ENCODE measurements at places on chromosomes 1 and 21. TPM values are rescaled to one million over a fixed set of nuclear protein-coding genes. Genes with fewer than 3 reads are reported as not detected.

The SLC9C2 gene
- total RNA-seq, result 15.8 TPM

The NT5C1A gene
- total RNA-seq, result 3.2 TPM

DNA sequence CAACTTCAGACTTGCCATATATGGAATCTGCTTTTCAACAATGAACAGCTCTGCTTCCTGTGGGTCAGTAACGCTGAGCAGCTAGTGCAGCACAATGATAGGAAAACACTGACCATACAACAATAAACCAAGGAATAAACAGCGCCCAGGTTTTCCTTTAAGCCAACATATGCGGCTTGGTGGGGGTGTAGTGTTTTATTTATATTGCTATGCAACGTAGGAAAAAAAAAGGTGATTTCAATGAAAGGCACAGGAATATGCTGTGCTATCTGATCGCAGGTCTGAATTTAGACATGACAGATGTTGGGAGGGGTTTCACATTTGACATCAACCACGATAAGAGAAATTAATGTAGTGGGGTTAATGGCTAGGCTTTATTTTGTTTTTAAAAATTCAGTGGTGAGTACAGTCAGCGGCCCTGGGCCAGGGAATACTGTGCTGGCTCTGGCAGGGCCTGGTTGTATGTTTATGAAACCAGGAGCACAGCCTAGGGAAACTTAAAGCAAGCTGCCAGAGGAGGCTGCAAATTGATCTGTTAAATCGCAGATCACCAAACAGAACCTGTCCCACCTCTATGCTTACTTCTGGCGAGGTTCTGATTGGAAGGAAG, 4.3 kb downstream of the TSPAN2 start:
- no peak overlapping the region for H3K27ac ChIP-seq
- H3K27me3 ChIP-seq, result no peaks in the 10 kb centered on the region
- H3K4me3 ChIP-seq, result no peak overlapping the region
- H3K36me3 ChIP-seq, result no peaks in the 10 kb centered on the region

GRCh38 chr1:186518395-186518794, 57.5 kb upstream of the PDC start:
- H3K4me3 ChIP-seq, result no peak overlapping the region
- no peak for DNase-seq
- H3K27me3 ChIP-seq, result no peaks in the 10 kb centered on the region
- H3K4me1 ChIP-seq, result no peaks in the 10 kb centered on the region
- no peak overlapping the region for H3K27ac ChIP-seq

GRCh38 chr1:43418858-43419257, 29.2 kb downstream of the SZT2 start:
- H3K4me3 ChIP-seq, result no peak overlapping the region
- no peak overlapping the region for H3K27ac ChIP-seq
- no peaks in the 10 kb centered on the region for H3K36me3 ChIP-seq
- DNase-seq, result no peak
- no peaks in the 10 kb centered on the region for H3K4me1 ChIP-seq

- DNase-seq, result no peak
- H3K4me3 ChIP-seq, result no peak overlapping the region
- H3K27ac ChIP-seq, result no peak overlapping the region
- H3K27me3 ChIP-seq, result no peaks in the 10 kb centered on the region
Observed at GRCh38 chr1:162710780-162711465, 78.7 kb downstream of the DDR2 start.

GRCh38 chr21:43771698-43772424, 4.2 kb downstream of the CSTB start:
- H3K4me3 ChIP-seq, result no peak overlapping the region
- no peak overlapping the region for H3K27ac ChIP-seq
- H3K4me1 ChIP-seq, result peaks cover 14% of the 10 kb centered on the region
- DNase-seq, result no peak

DNA sequence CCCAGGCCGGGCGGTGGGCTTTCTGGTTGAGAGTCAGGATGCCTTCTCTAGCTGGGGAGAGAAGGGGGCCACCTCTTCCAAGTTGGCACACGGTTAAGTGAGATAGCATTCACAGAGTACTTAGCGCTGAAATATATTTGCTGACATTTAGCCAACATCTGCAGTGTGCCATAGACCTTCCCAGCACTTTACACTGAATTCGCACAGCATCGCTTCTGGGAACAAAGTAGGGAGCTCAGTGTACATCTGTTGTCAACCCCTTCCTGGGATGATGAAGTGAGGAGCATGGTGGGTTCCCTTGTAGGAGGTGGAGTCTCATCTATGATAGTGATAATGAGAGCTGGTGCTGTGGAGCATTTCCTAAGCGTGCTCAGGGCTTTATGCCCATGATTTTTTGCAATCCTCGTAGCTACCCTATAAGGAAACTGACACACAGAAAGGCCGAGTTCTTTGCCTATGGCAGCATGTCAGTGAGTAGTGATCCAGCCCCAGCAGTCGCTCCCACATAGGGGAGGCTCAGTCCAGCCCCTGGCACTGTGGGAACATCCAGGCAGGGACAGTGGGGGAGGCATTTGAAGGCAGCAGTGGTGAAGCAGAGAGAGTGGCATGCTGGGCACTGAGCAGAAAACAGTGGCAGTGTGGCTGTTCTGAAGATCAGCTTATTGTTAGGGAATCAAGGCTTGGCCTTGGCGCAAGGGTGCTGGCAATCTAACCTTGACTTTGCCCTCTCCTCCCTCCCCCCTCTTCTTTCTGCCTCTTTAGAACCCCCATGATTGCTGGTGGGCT, 176.2 kb downstream of the PGBD5 start:
- H3K4me1 ChIP-seq, result peaks cover 17% of the 10 kb centered on the region
- DNase-seq, result peak; percentile 88
- H3K27me3 ChIP-seq, result no peaks in the 10 kb centered on the region
- no peak overlapping the region for H3K4me3 ChIP-seq

DNA sequence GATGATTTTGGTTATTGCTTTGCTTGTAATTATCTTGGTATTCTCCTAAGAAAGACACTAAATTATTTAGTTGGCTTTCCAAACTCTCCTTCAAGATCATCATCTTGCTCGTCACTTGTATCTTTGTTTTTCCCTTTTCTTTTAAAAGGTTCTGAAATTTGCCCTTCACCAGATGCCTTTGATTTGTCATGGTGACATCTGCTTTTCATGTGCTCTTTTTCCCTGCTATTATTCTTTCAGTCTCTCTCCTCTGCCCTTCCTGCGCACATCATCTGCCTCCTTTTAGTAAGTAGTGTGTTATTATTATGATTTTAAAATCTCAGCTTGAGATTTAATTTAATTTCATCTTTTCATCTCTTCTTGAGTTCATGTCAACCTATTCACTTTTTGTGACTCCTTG, 92.1 kb downstream of the BACH1 start:
- no peaks in the 10 kb centered on the region for H3K27me3 ChIP-seq
- no peak overlapping the region for H3K4me3 ChIP-seq
- no peak for DNase-seq
- H3K4me1 ChIP-seq, result no peaks in the 10 kb centered on the region
- H3K36me3 ChIP-seq, result no peaks in the 10 kb centered on the region
- no peak overlapping the region for H3K27ac ChIP-seq

Measured in testis (tissue), 5 donors.